Right renal pelvis (tissue), 4 donors: ENCODE measurements at places on chromosomes 2 and 18.

DNA sequence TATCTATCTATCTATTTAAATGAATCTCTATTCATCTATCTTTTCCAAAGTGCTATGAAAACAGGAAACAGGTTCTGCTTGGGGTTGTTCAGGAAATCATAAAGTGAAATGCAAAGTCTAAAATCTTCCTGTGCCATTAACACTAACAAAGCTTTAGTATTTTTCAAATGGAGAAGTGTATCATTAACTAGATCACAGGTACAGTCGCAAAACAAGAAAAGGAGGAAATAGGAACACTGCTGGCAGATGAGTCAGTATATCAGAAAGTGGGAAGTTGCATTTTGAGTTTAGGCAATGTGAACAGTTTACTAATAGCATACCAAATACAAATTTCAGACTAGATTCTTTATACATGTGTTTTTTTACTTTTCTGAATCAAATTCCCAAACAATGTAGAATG lies 888.5 kb upstream of the FSHR start:
- DNase-seq: no peak

- no peak for DNase-seq
Measured at GRCh38 chr2:198134293-198134955, 330.0 kb downstream of the PLCL1 start.

DNA sequence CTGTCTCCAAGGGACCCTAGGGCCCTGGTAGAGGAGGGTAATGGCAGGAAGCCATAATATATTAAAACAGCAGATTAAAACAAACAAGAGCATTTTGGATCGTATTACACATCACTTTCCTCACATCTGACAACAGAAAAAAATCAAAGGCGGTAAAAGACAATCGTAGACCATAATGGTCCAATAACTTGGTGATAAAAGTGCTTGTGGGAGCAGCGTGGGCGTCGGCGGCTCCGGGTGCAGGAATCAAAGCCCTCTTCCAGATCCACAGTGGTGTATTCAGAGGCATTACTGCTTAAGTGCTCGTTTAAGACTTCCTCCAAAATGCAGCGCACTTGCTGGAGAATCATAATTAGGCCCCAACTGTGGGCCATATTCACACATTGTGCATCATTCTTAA lies 68.0 kb downstream of the FECH start:
- DNase-seq: no peak

GRCh38 chr2:53442783-53443182 lies 324.8 kb upstream of the CHAC2 start:
- DNase-seq: no peak
